Stimulated activated CD8-positive, alpha-beta memory T cell treated with anti-CD3 and anti-CD28 coated beads, Interleukin-7, amount 100 ng/mL, for 48 hours (primary cell): ENCODE measurements at places on chromosomes 5 and 9.

DNA sequence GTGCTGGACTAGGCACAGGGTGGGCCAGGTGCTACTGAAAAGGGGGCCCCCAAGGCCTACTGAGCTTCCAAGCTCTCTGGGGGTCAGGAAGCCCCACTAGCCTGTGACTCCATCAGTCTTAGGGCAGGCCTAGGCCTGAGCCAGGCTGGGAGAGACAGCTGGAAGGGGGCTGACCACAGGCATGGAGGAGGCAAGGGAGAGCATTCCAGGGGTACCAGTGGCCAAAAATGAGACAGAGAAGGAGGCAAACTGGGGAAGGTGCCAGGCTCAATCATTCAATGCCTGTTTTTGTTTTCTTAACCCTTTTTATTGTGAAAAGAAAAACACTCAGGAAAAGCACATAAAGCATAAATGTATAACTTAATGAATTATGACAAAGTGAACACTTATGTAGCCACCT lies 26.2 kb upstream of the TCF7 start:
- DNase-seq: no peak

DNA sequence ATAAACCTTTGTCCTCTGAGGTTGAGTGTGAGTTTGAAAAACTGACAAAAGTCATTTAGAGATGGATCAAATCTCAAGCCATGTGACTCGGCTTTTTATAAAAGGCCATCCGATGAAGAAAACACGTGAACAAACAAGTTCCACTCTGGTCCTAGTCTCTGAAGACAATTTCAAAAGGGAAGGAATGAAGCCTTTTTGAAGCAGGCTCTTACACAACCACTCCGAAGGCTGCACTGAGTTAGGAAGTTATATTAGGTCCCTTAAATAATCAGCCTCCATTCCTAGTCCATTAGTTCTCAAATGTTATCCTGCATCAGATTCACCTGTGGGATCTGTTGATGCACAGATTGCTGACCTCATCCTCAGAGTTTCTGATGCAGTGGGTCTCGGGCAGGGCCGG lies 166.6 kb upstream of the HMHB1 start:
- no peak for DNase-seq

DNA sequence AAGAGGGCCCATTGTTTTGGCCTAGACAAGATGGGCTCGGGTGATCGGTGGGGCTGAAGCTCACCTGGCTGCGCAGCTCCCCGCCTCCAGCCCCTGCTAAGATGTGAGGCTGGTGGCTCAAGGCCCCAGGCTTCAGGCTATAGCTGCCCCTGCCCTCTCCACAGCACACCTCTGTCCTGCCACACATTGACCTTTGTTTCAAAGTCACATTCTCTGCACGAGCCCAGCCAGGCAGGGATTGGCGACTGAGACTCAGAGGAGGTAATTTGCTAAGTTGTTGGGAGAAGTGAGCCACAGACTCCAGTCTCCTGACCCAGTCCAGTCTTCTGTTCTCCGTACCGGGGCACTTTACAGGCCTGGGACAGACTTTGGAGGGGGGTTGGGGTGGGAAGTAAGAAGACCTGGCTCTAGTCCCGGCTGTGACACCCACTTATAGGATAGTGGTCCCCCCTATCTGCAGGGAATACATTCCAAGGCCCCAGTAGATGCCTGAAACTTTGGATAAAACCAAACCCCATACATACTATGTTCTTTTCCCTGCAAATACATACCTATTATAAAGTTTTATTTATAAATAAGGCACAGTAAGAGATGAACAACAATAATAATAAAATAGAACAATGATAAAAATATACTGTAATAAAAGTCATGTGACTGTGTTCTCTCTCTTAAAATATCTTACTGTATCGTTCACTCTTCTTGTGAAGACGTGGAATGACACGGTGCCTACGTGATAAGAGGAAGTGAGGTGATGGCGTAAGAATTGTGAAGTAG lies 13.3 kb downstream of the PDGFRB start:
- no peak for DNase-seq

GRCh38 chr5:15579193-15579990 lies 79.4 kb downstream of the FBXL7 start:
- DNase-seq: no peak

DNA sequence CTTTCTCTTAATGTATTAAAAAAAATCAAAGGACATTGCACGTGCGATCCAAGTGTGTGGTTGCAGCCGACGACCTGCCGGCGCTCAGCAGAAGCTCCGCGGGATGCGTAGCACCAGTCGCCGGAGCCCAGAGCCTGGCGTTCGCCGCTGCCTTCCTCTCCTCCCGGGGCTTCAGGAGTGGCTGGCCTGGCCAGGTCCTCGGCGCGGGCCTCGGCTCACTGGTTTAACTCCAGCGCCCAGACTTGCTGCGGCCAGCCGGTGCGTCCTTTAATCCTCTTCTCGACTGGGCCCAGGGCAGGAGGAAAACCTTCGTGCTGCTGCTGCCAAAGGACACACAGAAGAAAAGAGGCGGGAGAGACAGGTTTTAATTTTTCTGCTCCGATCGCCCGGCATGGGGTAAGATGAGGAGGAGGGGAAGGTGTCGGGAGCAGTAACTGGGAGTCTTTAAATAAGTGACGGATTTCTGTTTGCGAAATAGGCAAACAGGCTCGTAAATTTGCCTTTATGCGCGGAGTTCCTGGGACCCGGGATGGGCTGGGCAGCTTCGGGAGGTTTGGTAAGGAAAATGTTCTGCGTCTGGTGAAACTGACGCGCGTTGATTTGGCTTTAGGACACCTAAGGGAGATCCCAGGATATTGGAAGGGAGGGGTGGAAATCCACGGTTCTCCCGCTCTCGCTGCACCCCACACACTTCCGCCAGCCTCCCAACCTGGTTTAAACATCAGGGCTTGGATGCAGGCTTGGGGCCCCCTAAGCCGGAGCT lies 2.3 kb downstream of the HAND1 start:
- DNase-seq: no peak

GRCh38 chr5:116075191-116075831 lies 9.5 kb upstream of the COMMD10 start:
- no peak for DNase-seq

DNA sequence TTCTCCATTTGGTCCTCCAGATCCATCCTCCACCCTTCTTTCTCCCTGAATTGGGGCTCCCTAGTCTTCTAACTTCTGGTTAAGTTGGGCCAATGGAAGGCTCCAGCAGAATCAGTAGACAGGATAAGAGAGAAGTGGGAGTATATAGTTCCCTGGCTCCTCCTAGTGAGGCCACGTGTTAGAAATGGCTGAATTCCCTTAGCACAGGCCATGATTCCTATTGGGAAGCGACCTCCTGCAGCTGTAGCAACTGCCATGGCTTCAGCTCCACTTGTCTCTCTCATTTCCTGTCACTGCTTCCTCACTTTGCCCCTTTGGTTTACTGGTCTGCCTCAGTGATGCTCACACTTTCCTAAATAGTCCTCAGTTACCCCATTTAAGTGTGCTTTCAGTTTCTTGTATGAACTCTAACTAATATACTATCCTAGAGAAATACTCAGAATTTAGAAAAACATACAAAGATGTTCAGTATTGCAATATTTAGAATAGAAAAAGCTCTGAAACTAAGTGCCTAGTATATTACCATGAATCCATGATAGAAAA lies 104.8 kb upstream of the SMARCA2 start:
- no peak for DNase-seq

GRCh38 chr5:43255704-43256103 lies 57.5 kb downstream of the HMGCS1 start:
- no peak for DNase-seq

- no peak for DNase-seq
These were observed 80.9 kb downstream of the PRR16 start for GRCh38 chr5:120545007-120545406.

DNA sequence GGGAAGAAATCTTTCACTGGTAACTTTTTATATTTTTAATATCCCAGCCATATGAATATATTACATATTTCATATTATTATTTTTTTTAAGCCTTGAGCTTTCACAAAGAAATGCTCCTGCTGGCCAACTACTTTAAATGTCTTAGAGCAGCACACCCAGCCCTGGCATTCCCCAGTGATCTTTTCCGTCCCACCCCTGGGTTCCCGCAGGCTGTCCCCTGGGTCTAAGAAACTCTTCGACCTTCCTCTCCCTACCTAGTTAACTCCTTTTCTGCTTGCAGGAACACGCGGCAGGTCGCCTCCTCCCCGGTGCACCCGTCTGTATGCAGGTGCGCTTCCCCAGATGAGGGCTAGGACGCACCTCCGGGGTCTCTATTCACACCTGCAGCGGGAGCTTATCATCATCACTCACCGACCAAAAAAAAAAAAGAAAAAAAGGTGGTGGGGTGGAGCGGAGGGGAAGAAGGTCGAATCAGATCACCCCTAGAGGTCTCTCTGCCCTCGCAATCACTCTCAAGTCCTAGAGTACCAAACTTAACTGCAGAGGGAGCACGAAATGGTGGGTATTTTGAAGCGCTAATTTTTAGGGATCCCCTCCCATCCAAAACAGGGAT lies 696 bp downstream of the ZFP62 start:
- DNase-seq: peak; percentile 19

- DNase-seq: no peak
These were observed 63.9 kb downstream of the SERINC5 start for GRCh38 chr5:80191991-80192398.

DNA sequence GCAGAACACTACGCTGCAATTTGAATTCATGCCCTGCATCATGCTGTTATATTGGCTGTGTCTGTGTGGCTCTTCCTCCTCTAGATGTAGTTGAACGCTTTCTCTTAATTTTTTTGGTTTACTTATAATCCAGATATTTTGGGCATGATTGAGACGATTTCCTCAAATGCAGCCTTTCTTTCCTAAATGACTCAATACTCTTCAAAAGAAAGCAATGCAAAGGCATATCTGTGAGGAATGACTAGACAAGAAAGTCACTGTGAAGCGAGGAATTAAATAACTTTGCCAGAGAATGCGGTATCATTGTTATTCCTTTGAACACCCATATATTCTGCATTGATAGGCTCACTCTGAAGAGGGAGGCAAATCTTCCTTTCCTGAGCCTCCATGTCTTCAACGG lies 152.8 kb downstream of the YIPF5 start:
- DNase-seq: no peak

DNA sequence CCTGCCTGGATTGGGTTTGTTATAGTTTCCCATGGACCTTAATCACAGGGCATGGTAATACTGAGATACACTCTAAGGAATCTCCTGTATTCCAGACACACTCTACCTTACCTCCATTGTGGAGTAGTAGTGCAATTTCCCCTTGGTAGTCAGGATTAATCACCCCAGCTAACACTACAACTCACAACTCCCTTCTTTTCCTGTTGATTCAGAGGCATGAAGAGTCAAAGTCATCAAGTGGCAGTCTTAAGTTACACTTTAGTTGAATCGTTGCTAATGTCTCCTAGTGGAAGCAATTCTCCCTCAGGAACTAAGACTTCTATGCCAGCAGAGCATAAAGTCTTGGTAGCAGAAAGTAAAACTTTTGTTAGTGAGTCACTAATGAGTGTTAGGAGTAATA lies 122.7 kb upstream of the APC start:
- no peak for DNase-seq

DNA sequence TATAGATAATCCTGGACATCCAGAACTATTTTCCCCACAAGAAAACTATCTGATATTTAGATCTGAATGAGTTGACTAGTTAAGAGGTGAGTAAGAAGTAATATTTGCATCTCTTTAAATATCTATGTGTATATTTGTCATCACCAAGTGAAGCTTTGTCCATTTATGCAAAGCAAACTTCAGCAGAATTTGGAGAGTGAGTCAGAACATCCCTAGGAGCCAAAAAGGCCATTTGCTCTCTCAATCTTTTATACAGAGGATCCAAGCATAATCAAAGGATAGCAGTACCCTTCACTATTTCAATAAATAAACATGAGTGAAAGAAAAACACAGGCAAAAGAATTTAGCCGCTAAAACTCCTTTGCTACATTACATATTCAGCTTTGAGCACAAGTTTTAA lies 454.4 kb downstream of the NR2F1-AS1 start:
- no peak for DNase-seq

- DNase-seq: no peak
These were observed 3.5 kb downstream of the PAX5 start for GRCh38 chr9:37030611-37030939.

GRCh38 chr9:543478-543877 lies 298.0 kb upstream of the DMRT1 start:
- DNase-seq: no peak

GRCh38 chr5:73268826-73269225 lies 95.8 kb downstream of the TMEM174 start:
- no peak for DNase-seq

GRCh38 chr9:131393622-131394463 lies at the start of gene PRRC2B:
Gene PRRC2B, plus strand, starts transcription at chr9:131394086. Its CDS starts 36,059 bp downstream, at chr9:131430145.
- DNase-seq: peak; percentile 68

GRCh38 chr9:15889555-15889954 lies 336.7 kb downstream of the CCDC171 start:
- no peak for DNase-seq

GRCh38 chr9:131734165-131734610 lies 5.7 kb downstream of the RAPGEF1 start:
- DNase-seq: no peak

DNA sequence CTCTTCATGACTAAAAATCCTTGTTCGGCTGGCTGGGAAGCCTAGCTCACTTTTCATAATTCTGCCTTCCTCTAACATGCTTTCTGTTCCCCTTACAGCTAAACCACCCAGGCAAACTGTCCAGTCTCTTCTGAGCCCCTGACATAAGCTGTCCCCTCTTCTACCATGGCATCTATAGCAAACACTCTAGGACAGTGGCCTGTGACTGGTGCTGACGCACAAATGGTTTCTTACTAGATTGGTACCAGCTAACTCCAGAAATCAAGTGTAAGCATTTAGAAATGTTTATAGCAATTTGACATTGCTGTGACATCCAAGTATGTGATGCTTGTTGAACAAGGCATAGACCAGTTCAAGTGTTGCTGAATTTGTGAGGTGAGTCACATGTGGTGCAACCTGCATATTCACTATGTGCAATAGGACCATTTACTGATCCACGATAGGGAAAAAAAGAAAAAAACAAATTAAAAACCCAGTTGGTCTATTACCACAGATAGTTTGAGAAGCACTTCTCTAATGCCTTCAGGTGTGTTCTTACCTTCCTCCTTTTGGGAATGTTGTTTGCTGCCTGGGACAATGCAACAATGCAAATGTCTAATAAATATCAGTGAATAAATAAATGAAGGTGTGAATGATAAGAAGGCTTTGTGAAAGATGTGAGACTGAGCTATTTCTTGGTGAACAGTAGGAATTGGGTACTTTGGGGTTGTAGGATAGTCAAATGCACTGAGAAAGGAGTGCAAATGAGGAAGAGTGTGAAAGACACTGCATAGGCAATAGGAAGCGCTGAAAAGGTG lies 22.4 kb downstream of the ELOVL7 start:
- DNase-seq: no peak

GRCh38 chr5:126009566-126009965 lies 413.6 kb upstream of the GRAMD2B start:
- no peak for DNase-seq

DNA sequence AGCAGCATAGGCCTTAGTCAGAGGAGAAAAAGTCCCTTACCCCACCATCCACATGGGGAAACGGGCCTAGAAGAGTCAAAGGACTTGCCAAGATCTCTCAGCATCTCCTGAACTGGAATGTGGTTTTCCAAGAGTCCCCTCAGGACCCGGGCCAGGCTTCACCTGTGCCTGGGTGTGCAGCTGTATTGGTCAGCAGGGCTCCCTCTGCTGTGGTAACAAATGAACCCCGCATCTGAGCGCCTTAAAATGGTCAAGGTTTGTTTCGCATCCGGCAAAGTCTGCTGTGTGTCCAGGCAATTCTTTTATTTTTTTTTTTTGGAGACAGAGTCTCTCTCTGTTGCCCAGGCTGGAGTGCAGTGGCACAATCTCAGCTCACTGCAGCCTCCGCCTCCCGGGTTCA lies 168.0 kb upstream of the IER5L start:
- DNase-seq: no peak
